Trophoblast cell (in vitro differentiated cells and primary cell): ENCODE measurements at places on chromosomes 16 and 17.

- H3K36me3 ChIP-seq: no peaks in the 10 kb centered on the region
- no peaks in the 10 kb centered on the region for H3K27me3 ChIP-seq
- H3K4me3 ChIP-seq: no peak overlapping the region
- no peak for DNase-seq
- no peak overlapping the region for H3K27ac ChIP-seq
- H3K4me1 ChIP-seq: peaks cover 5% of the 10 kb centered on the region
Observed at GRCh38 chr16:17078931-17079631, 391.7 kb downstream of the XYLT1 start.

GRCh38 chr17:9062399-9062902 is 41.1 kb downstream of the NTN1 start:
- H3K4me3 ChIP-seq: no peak overlapping the region

GRCh38 chr16:83328936-83329335 is 478.8 kb upstream of the HSBP1 start:
- H3K4me3 ChIP-seq: no peak overlapping the region
- no peak overlapping the region for H3K27ac ChIP-seq
- no peaks in the 10 kb centered on the region for H3K27me3 ChIP-seq
- DNase-seq: no peak
- H3K4me1 ChIP-seq: no peaks in the 10 kb centered on the region

- DNase-seq: peak; percentile 100
- H3K4me1 ChIP-seq: peaks cover 6% of the 10 kb centered on the region
- H3K4me3 ChIP-seq: peak within 1 kb of the TSS; percentile 92
- H3K27ac ChIP-seq: peak within 1 kb of the TSS; percentile 74
Observed at GRCh38 chr16:31117384-31118222, at the start of gene KAT8. Gene KAT8, plus strand, starts transcription at chr16:31117664. Its CDS starts 18 bp downstream, at chr16:31117682.

- H3K27me3 ChIP-seq: no peaks in the 10 kb centered on the region
- DNase-seq: no peak
- H3K36me3 ChIP-seq: no peaks in the 10 kb centered on the region
- H3K4me3 ChIP-seq: no peak overlapping the region
- no peaks in the 10 kb centered on the region for H3K4me1 ChIP-seq
Observed at GRCh38 chr16:83714286-83714685, 93.5 kb upstream of the HSBP1 start.

GRCh38 chr17:82348434-82348833 is 10.6 kb upstream of the TEX19 start:
- H3K27ac ChIP-seq: no peak overlapping the region
- H3K36me3 ChIP-seq: no peaks in the 10 kb centered on the region
- H3K4me3 ChIP-seq: no peak overlapping the region
- no peaks in the 10 kb centered on the region for H3K27me3 ChIP-seq

DNA sequence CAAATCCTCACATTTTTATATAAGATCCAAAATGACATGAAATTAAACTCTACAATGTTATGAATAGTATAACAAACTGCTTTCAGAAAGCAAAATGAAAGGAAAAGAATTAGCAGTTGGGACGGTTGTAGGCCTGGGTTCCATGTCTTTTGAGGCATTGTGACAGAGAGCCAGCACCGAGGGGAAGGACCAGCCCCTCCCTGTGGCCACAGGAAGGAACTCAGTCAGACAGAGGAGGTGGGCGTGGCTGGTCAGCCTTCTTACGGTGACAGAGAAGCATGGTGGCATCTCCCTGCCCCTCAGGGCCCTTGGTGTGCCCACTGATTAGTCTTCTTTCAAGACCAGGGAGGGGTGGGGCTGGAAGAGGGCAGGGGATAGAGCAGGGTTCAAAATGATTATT is 5.7 kb downstream of the ZNF319 start:
- H3K4me1 ChIP-seq: peaks cover 40% of the 10 kb centered on the region
- no peak overlapping the region for H3K4me3 ChIP-seq
- no peaks in the 10 kb centered on the region for H3K27me3 ChIP-seq
- peaks cover 31% of the 10 kb centered on the region for H3K36me3 ChIP-seq

DNA sequence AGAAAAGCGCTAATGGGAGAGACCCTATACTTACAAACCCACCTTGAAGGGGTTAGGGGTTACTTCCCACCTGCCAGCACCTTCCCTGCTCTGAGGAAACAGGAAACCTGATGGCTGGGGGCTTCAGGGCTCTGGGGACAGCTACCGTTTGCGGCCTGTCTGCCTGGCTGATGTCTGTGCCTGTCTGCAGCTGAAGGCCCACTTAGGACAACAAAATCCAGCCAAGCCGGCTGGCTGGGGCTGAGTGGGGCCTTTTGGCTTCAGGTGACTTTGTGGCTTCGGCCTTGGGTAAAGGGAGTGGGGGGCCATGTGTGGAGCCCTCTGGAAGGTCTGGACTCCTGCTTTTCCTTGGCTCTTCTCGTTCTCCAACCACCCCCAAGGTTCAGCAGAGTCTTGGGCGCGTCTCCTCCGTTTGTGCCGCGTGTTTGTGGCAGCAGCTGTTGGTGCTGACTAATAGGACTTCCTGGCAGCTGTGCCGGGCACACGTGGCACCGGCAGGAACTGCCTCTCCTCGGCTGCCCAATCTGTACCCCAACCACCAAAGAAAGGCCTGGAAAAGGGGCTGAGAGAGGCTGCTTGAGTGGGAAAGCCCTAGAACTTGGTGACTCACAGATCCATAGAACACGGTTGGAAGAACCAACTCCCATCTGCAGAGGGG is 186.7 kb downstream of the MSI2 start:
- no peak for DNase-seq
- peak overlapping the region; percentile 94 for H3K27ac ChIP-seq
- H3K4me3 ChIP-seq: no peak overlapping the region
- no peaks in the 10 kb centered on the region for H3K36me3 ChIP-seq
- no peaks in the 10 kb centered on the region for H3K27me3 ChIP-seq
- H3K4me1 ChIP-seq: peaks cover 54% of the 10 kb centered on the region

GRCh38 chr16:3188925-3189825 is 1.2 kb downstream of the OR1F1 start:
- peak overlapping the region; percentile 70 for H3K4me3 ChIP-seq
- H3K36me3 ChIP-seq: no peaks in the 10 kb centered on the region
- no peak overlapping the region for H3K27ac ChIP-seq

DNA sequence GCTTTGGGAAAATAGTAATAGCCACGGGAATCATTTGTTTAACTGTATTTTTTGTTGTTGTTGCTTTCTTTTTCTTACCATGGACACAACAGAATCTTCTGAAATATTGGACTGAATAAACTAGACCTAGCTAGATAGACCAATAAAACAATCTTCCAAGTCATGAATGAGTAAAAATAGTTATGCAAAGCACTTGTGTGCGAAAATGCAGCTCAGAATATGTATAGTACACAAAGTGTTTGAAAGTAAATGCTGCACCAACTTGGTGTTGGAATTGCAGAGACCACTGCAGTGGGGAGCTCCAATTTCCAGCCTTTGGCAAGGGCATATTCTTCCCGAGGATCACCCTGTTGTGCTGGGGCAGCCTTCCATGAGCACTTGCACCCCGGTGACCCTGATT is 68.0 kb downstream of the AATF start:
- peaks cover 2% of the 10 kb centered on the region for H3K36me3 ChIP-seq
- no peaks in the 10 kb centered on the region for H3K27me3 ChIP-seq
- H3K4me3 ChIP-seq: no peak overlapping the region
- H3K4me1 ChIP-seq: no peaks in the 10 kb centered on the region
- no peak for DNase-seq

GRCh38 chr16:29898804-29899515 is 390 bp downstream of the SEZ6L2 start:
- H3K4me3 ChIP-seq: peak overlapping the region; percentile 52
- H3K27me3 ChIP-seq: no peaks in the 10 kb centered on the region
- peaks cover 12% of the 10 kb centered on the region for H3K4me1 ChIP-seq

DNA sequence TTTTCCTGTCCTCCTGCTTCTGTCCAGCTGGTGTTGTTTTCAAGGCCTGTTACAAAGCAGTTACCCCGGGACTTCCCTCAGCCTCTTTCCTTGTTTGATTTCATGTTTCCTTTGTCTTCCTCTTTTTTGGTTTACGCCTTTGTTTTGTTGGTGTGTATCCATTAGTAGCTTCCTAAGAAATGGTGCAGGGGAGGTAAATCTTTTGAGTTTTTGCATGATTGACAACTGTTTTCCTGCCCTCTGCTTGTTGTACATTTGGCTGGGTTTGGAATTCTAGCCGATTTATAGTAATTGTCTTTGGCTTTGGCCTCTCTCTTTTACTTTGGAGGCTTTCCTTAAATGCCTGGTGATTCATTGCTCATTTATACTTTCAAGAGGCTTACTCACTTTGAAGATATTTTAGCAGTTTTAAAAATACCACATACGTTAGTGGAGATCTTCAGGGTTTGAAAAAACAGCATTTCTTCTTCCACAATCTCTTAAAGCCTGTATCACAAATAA is 32.8 kb downstream of the DNAH2 start:
- no peaks in the 10 kb centered on the region for H3K36me3 ChIP-seq
- H3K4me1 ChIP-seq: no peaks in the 10 kb centered on the region
- H3K4me3 ChIP-seq: no peak overlapping the region
- no peaks in the 10 kb centered on the region for H3K27me3 ChIP-seq
- H3K27ac ChIP-seq: no peak overlapping the region

GRCh38 chr17:44749980-44750318 is 8.8 kb upstream of the ADAM11 start:
- no peak for DNase-seq
- H3K4me1 ChIP-seq: no peaks in the 10 kb centered on the region
- no peak overlapping the region for H3K4me3 ChIP-seq
- H3K27me3 ChIP-seq: no peaks in the 10 kb centered on the region
- peaks cover 42% of the 10 kb centered on the region for H3K36me3 ChIP-seq
- no peak overlapping the region for H3K27ac ChIP-seq

DNA sequence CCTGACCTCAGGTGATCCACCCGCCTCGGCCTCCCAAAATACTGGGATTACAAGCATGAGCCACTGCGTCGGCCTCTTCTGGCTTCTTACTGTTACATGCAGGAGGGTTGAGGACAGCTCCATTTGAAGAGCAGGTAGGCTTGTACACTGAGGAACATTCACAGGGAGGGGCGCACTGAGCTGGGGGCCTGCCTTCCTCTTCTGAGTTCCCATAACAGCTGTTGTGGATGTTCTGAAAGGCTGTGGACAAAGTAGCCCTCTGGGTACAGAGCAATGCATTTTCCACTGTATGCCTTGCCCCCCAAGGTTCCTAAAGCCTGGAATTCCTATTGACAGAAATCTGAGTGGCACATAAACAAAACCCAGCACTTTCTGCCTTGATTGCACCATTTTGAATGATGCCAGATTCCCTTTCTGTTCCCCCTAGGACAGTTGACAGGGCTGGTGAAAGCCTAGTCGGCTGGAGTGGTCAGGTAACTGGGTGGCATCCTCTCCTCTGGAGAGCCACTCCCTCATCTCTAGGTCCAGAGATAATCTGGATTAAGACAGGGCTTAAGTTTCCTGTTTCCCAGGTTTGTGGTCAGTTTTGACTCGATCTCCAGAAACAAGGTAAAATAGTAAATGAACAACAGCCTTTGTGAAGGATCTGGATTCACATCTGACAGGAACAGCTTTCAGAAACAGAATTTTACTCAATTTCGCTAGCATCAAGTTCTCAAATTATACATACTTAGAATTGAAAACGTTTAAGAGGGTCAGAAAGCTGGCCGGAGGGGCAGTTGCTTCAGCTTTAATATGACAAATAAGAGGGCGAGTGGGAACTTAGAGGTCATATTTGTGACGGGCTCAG is 1.3 kb upstream of the CDK5R1 start:
- H3K36me3 ChIP-seq: peaks cover 14% of the 10 kb centered on the region
- H3K4me1 ChIP-seq: peaks cover 9% of the 10 kb centered on the region
- no peak overlapping the region for H3K27ac ChIP-seq
- no peak for DNase-seq
- no peaks in the 10 kb centered on the region for H3K27me3 ChIP-seq

- peak; percentile 83 for DNase-seq
- peaks cover 9% of the 10 kb centered on the region for H3K36me3 ChIP-seq
- peaks cover 5% of the 10 kb centered on the region for H3K4me1 ChIP-seq
- H3K27ac ChIP-seq: peak overlapping the region; percentile 7
Observed at GRCh38 chr17:2181206-2181896, 122.2 kb downstream of the SMG6 start.

GRCh38 chr16:21279501-21279900 is 1.4 kb upstream of the CRYM start:
- no peaks in the 10 kb centered on the region for H3K27me3 ChIP-seq
- no peaks in the 10 kb centered on the region for H3K36me3 ChIP-seq
- no peak overlapping the region for H3K4me3 ChIP-seq
- no peak overlapping the region for H3K27ac ChIP-seq
- peaks cover 4% of the 10 kb centered on the region for H3K4me1 ChIP-seq

GRCh38 chr16:66934138-66934838 is at the start of gene CIAO2B:
Gene CIAO2B, minus strand, starts transcription at chr16:66934402. Its CDS starts 38 bp downstream, at chr16:66934364.
- peak within 1 kb of the TSS; percentile 97 for H3K4me3 ChIP-seq
- peaks cover 15% of the 10 kb centered on the region for H3K4me1 ChIP-seq
- H3K36me3 ChIP-seq: peaks cover 16% of the 10 kb centered on the region
- H3K27me3 ChIP-seq: no peaks in the 10 kb centered on the region
- peak; percentile 90 for DNase-seq
- H3K27ac ChIP-seq: peak within 1 kb of the TSS; percentile 46

DNA sequence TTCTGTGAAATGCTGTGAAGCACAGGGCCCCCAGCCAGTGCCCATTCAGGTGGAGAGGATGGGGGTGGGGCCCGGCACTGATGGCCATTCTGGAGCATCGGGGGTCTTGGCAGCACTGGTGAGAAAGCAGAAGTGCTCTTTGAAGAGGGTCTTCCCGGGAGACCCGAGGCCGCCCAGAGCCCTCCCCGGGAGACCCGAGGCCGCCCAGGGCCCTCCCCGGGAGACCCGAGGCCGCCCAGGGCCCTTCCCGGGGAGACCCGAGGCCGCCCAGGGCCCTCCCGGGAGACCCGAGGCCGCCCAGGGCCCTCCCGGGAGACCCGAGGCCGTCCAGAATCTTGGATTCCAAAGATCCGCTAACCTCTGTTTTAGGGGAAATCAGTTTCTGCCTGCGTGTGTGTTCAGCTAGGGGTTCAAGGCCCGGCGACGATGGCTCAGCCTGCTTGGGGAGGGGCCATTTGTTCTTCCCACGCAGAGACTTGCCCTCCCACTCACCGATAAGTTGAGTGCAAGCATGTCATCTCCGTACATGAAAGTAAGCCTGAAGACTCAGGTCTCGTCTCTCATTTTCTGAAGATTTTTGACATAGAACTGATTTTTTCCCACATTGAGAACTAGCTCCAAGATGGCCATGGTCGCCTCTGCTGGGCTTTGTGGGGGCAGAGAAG is 35.2 kb upstream of the CAPN15 start:
- peaks cover 16% of the 10 kb centered on the region for H3K36me3 ChIP-seq
- H3K4me1 ChIP-seq: peaks cover 4% of the 10 kb centered on the region
- no peak overlapping the region for H3K4me3 ChIP-seq

DNA sequence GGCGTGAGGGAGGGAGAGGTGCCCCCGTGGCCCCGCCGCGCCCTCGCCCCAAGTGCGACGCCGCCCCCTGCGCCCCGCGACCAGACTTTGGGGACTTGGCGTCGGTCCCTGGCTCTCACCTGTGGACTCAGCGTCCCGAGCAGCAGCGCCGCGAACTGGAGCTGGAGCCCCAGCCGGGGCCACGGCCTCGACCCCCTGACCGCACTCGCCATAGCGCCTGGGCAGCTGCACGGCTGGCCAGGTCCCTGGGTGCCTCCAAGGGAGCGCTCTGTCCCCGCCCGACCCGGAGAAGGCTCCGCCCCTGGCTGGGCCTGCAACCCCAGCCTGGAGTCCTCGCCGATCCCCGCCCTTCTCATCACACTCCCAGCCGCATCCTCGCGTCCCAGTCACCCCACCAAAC is at the start of gene ERN2:
TSS of gene ERN2 (minus strand) at position 247 of the 400 bp plus-strand sequence. CDS start at position 212, 35 bp downstream.
- no peak within 1 kb of the TSS for H3K4me3 ChIP-seq
- no peak within 1 kb of the TSS for H3K27ac ChIP-seq
- peaks cover 13% of the 10 kb centered on the region for H3K27me3 ChIP-seq
- H3K4me1 ChIP-seq: no peaks in the 10 kb centered on the region
- no peaks in the 10 kb centered on the region for H3K36me3 ChIP-seq
- DNase-seq: no peak
